Mesothelial cell of epicardium (in vitro differentiated cells): ENCODE measurements at places on chromosomes 5 and 9. TPM values are rescaled to one million over a fixed set of nuclear protein-coding genes. Genes with fewer than 3 reads are reported as not detected.
A peak's percentile ranks its signal among the peaks of the same experiment; 100 is the strongest.

FRMPD1 gene
- total RNA-seq, result 0.45 to 0.78 TPM (median 0.50 TPM) in 3 replicates

DNA sequence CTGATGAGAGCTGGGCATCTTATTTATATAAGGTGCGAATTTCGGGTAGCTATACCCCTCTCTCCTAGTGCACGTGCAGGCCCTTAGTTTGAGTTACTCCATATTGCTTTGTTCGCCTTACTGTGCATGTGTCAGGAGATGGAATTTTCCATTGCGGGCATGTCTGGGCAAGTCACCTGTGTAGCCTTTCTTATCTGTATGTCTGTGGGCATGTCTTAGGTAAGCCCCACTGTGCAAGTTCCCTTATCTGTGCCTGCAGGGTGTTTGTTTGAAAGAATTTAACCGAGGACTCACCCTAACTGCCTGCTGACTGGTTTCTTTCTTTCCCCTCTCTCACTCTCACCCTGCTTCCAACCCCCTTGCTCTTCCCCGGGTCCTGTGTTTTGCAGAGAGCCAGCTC is 140.7 kb upstream of the RANBP3L start:
- H3K27me3 ChIP-seq, result no peaks in the 10 kb centered on the region
- H3K4me1 ChIP-seq, result peaks cover 67% of the 10 kb centered on the region
- H3K27ac ChIP-seq, result peak overlapping the region; percentile 93
- H3K4me3 ChIP-seq, result no peak overlapping the region

PIP5K1B gene
- total RNA-seq, result 0.87 to 1.4 TPM (median 1.3 TPM) in 3 replicates

PFN3 gene
- not detected in 3 replicates for total RNA-seq
